ENCODE measurements at places on chromosomes 16 and 17.

GRCh38 chr16:58460219-58460610 is 39.7 kb upstream of the NDRG4 start:
- no peak for DNase-seq

- no peak for DNase-seq
Measured at GRCh38 chr16:88086571-88087516, 135.6 kb downstream of the BANP start.

DNA sequence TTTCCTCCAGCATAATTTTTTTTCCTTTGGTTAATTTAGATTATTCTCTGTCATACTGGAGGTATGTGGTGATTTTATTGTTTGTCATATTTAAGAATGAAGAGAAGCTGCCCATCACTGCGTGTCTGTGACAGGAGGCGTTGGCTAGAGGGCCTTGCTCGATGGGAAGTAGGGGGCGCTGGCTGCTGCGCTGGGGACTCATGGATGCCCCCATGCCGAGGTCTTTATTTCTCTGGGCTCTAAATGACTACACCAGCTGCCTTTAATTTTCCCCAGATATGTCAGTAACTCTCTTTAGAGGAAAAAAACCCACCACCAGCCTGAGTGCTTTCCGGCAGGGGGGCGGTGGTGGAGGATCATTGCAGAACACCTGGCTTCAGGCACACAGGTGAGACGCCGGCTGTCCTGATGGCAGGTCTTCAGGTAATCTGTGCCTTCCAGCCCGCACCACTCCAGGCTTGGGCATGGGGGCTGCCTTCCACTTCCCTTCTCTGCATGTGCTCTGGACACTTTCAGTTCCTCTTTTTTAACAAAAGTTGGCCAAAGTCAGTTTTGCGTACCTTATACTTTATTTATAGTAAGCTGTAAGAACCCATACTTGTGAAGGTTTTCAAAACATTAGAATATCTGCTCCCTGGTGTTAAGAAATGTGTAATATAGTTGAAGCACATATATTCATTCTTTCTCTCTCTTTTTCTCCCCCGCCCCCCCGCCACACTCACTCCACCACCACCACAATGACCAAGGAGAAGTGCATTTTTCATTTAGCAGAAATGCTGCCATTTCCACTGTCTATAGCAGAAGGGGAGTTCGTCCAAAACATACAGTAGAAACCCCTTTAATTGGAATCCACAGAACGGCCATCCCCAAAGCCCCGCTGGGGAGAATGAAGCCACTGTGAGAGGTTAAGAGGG is 192.7 kb downstream of the RPTOR start:
- no peak for DNase-seq

GRCh38 chr16:78298986-78299385 is 199.5 kb downstream of the WWOX start:
- no peak for DNase-seq

DNA sequence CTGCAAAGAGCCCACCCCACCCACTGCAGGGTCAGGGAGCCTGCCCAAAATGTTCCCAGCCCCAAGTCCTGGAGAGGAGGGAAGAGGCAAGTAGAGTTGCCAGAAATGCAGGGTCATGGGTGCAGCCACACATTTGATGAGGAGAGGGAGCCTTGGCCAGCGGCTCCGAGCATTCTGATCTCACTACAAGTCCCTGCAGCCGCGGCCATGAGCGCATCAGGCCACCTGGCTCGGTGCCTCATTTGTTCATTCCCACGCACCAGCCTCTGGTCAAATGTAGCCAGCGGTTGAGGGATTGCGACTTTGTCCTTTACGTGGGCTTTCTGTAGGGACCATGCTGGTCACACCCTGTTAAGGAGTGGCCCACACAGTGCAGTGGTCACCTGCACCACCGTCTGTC is 48.7 kb downstream of the PGS1 start:
- no peak for DNase-seq

- DNase-seq = no peak
Measured at GRCh38 chr16:79811541-79811940, 211.0 kb upstream of the MAF start.

DNA sequence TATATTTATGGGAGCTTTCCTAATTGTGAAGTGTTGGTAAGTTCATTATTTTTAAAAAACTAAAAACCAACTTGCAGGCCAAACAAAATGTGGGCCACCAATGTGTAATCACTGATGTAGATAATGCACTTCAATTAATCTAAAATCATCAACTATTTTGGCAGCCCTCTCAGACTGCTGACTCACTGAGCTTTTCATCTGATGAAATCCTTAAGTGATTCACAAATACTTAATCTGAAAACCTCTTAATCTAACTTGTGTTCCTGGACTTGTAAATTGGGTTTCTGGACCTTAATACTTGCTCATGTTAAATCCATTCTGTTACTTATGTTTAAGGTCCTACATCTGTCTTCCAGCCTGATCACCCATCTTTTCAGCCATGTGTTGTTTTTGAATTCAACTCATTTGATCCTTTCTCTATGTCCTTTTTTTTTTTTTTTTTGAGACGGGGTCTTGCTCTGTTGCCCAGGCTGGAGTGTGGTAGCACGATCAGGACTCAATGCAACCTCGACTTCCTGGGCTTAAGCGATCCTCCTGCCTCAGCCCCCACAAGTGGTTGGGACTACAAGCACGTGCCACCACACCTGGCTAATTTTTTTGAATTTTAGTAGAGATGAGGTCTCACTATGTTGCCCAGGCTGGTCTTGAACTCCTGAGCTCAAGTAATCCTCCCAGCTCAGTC is 39.0 kb downstream of the PRKCB start:
- no peak for DNase-seq

- no peak for DNase-seq
Measured at GRCh38 chr17:6463616-6464445, 19.6 kb downstream of the PIMREG start.

DNA sequence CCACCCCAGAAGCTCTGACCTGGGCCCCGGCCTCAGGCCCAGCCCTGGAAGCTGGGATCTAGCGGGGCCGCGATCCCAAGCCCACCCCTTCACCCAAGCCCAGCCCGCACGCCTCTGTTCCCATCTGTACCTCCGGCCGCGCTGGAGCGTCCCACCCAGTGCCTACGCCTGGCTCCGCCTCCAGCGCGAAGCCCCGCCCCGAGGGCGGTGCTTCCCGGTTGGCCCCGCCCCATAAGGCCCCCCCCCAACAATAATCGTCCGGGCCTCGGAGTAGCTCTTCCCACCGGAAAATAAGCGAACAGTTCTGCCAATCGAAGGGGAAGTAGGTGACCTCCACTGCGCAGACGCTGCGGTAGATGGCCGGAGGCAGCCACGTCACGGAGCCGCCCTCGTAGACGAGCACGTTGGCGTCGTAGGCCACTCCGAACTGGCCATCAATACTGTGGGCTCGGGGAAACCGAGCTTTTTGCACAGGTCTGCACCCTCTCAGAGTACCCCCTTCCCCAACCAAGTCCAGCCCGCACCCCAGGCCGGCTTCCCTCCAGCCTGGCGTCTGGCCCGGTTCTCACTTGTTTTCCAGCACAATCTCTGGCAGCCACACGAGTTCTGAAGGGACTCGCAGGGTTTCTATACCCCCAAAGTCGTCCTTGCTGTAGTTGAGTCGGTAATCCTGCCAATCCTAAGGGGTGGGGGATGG is 1.1 kb downstream of the CHRNE start:
- DNase-seq = no peak

DNA sequence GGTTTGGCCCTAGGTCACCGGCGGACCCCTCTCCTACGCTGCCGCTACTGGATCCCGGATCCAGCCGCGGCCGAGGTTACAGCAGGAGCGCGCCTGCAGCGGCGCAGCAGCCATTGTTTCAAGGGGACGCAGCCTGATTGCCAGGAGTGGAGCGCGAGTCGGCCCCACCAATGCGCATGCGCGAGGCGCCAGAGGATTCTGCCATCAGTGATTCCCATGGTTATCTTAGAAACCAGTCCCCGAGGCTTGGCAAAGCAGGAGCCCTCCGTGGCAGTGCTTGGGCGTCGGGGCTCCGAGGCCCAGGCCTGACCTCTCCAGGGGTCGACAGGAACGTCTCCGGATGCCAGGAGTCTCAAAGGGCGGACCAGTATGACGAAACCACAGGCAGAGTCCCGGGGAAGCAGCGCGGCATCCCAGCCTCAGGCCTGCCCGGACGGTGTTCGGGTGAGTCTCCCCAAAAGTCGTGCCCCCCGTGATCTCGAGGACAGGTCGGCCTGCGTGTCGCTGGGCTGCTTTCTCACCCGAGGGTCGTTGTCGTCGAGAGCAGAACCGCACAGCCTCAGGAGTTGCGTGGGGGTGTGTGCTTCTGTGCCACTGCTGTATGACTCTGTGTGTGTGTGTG is 608.5 kb downstream of the KCNJ18 start:
- no peak for DNase-seq

GRCh38 chr17:5198472-5198871 is 6.8 kb upstream of the ZNF594 start:
- DNase-seq = no peak

GRCh38 chr16:56318827-56319140 is 106.6 kb downstream of the AMFR start:
- DNase-seq = no peak

- no peak for DNase-seq
Measured at GRCh38 chr17:12627177-12627629, 38.5 kb upstream of the MYOCD start.

GRCh38 chr17:42682722-42683403 is 532 bp downstream of the CNTNAP1 start:
- DNase-seq = no peak

- DNase-seq = no peak
Measured at GRCh38 chr17:77893144-77894044, 65.1 kb upstream of the TNRC6C start.

- no peak for DNase-seq
Measured at GRCh38 chr16:34801875-34802274, 1342.5 kb downstream of the TP53TG3F start.
